ENCODE measurements at places on chromosomes 7 and 10.

DNA sequence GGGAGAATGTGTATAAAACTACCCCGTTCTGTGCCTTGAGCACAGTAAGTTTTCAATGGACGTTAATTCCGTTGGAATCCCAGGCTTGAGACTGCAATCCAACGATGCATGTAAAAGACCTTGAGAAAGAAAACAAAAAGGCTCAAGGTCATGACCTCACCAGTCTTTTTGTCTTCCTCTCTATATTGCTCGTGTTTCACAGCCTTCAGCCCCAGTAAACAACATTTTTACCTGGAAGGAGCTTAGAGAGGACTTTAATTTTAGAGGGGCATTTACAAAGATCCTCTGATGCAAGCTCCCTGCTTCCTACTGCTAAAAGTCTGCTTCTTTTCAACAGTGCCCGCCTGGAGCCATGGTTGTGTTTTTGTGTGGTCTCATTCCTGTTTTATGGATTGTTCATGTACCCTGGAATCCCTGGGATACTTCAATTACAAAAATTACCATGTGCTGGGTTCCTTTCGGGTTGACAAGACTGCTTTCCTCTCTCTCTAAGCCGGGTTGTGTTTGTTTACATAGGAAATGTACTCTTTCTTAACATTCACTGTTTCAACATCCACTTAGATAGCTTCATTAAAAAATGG is 320.1 kb upstream of the NFE2L3 start:
- no peak for DNase-seq

GRCh38 chr10:132330486-132330833 is 1.5 kb upstream of the LRRC27 start:
- no peak for DNase-seq

- no peak for DNase-seq
Observed at GRCh38 chr10:64952042-64952441, 1430.8 kb downstream of the REEP3 start.

DNA sequence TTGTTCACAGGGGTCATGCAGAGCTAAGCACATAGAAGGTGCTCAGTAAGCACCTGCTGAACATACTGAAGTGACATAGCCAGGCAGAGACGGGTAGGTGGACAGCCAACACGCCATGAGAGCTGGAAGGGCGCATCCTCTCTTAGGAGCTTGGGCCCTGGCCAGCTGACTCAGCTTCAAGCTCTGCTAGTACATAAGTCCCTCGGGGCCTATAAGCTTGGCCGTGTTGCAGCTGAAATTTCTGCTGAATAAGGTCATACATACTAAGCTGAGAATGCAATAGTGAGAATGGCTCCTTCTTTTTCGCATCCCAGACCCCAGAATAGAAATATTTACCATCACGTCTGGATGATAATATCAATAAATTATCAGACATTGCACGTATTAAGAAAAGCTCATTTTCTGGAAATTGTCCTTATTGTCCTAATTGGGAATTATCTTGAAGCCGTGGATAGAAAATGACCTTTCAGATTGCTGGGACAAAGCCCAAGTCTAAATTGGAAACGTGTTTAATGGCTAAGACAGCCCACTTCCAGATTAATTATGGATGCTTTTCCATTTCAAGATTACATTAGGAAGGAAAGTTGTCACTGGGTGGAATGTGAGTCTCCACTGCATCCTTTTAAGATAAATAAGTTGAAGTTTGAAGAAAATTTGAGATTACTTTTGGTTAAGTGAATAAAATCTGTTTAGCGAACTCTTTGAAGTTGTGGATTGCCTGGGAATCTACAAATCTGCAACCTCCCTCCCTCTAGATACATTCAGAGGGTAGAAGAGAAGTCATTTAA is 287.1 kb upstream of the C7orf33 start:
- DNase-seq, result peak; percentile 92

DNA sequence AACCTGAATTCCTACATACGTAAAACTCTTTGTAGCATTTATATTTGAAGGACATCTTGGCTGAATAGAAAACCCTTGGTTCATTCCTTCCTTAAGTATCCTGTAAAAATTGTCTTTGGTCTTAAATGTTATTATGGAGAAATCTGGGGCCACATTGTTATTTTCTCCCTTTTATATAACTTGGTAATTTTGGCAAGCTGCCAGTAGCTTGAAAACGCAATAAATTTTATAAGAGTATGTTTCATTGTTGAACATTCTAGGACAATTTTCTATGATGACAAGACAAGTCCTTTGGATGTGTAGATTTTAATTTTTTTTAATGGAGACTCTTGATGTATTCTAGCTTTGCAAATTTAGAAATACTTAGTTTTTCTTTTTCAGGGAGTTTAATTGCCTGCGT is 191.9 kb downstream of the ABCA13 start:
- DNase-seq, result no peak

DNA sequence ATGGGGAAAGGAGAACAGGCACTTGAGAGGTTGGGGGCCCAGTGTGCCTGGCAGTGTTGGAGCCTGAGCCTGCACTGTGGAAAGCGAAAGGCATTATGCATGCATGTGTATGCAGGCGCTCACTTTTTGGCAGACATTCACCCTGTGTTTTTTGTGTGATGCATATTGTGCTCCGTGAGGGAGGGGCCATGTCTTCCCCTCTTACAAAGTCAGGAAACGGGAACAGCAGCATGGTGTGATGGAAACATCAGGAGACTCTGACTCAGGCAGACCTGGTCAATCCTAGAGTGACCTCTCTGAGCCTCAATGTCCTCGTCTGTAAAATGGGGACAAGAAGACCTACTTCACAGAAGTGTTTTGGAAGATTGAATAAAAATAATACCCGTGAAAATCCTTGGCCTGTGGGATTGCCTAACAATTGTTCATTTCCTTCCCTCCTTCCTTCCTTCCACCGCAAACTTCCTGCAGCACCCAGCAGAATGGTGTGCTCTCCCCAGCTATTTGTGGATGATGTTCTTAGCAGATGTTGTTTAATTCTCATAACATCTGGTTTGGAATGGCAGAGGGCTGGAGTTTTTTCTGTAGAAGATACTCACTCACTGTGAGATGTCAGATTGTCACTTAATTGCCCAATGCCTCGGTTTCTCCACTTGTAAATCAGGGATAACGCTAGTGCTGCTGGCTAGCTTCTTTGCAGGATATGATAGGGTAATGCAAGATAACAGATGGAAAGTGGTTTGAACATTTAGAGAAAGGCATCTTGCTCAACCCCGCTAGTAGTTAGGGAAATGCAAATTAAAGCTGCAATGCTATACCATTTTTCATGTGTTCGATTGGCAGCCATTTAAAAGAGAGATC is 39.8 kb downstream of the CDH23 start:
- DNase-seq, result no peak

GRCh38 chr7:30206491-30206890 is 71.7 kb downstream of the MTURN start:
- DNase-seq, result peak; percentile 14

Measured in fibroblast of upper back skin (primary cell).